T47D (cell line): ENCODE measurements at places on chromosomes 4 and X.
A peak's percentile ranks its signal among the peaks of the same experiment; 100 is the strongest.

DNA sequence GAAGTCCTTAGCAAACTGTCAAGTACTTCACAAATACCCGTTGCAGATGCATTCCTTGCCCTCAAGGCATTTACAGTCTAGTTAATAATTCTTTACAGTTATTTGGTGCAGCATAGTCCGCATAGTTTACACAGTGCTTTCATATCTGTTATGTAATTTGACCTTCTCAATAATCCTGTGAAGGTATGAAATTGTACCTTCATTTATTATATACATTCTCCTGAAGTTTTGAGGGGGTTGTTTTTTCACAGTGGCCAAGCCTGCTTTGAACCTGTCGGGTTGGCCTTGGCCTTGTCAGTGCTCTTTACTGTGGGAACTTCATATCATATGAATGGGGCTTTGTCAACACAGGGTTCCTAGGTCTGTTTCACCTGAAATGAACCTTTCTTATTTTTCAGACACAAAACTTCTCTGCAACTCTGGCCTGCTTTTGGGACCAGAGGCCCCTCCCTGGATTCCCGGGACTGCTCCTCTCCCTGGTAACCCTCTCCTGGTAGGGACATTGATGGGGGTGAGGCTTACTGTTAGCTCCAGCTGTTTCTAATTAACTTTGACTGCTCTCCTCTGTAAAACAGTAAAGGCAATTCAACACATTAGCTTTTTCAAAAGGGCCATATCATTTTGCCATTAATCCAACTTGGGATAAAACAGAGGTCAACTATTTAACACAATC lies 9.1 kb downstream of the IGFBP7 start:
- DNase-seq: no peak

DNA sequence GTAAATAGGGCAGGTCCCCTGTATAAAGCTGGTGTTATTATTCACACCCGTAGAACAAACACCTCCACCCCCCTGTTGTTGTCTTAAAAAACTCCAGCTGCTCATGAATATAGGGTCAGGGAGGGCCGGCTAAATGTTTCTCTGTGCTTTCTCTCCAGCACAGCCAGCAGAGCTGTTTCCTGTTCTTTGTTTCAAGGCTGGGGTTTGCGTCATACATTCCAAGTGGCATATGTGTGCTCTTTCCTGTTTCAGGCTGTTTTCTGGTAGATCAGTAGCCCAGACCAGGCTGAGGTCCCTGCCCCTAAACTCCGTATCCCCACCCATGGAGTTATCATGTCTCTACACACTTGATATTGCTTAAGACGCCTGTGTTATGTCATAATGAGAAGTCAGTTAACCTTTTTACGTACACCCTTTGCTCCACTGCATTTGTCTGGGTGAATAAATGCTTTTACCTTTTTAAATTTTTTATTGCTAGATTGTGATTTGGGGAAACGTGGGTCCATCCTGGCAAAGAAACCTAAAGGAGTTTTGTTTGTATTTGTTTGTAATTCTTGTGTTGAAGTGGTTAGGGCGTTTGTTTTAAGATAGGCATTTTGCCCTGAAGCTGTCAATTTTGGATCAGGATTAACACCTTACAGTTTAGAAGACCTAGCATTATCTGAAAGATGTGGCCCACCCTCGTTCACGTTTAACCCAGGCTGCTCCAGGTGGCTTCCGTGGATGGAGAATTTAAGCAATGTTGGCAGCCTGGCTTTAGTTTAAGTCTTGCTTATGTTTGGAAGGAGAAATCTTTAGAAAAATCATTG lies 3.3 kb downstream of the KLF3 start:
- DNase-seq: peak; percentile 70

DNA sequence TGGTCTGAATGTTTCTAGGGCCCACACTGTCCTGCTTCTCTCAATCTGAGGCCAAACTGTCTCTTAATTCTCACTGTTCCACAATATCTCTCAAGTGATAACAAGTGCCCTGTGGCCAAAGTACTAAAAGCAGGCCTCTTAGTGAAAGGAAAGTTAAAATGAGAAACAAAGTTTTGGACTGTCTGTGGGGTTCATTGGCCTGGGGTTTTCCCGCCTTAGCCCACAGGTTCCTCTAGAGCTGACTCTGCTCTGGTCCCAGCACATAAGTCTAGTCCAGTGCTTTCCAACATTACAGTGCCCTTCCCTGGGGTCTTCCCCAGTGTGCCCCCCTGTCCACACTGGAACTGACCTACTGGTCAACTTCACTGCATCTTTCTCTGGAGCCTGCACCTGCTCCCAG lies 6.3 kb downstream of the MAGEB1 start:
- no peak for DNase-seq

- peak; percentile 31 for DNase-seq
Observed at GRCh38 chrX:53678667-53679066, 7.9 kb downstream of the HUWE1 start.
